ENCODE measurements at places on chromosomes 4 and X.
A peak's percentile ranks its signal among the peaks of the same experiment; 100 is the strongest.

DNA sequence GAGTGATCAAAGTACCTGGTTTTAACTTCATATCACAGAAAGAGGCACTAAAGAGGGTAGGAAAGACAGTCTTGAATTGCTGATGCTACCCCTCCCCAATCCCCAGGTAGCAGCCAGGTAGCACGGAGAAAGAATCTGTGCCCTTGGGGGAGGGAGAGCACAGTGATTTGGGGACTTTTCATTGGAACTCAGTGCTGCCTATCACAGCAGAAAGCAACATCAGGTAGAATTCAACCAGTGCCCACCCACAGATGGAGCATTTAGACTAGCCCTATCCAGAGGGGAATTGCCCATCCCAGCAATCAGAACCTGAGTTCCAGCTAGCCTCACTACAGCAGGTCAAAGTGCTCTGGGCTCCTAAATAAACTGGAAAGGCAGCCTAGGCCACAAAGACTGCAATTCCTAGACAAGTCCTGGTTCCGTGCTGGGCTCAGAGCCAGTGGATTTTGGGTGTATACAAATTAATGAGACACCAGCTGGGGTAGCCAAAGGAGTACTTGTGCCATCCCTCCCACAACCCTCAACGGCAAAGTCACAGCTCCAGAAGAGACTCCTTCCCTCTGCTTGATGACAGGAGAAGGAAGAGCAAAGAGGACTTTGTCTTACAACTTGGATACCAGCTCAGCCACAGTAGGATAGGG is 228.1 kb downstream of the THOC2 start:
- no peak for DNase-seq

- DNase-seq, result no peak
Measured at GRCh38 chr4:94536649-94537469, 85.1 kb downstream of the PDLIM5 start.

DNA sequence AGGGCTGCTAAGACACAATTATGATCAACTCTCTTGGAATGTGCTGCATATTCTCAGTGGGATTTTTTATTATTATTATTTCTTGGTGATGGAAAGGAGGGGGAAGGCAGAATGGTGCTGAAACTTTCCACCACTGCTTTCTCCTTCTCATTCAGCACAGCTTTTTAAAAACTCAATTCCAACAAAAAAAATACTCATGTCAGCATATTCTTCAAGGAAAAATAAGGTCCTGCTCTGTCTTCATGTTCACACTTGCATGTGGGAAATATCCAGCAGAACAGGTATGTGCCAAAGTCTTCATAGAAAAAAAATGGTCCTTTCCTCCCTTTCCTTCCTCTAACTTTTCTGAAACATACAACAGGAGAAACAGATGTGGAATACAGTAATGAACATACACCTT is 144.0 kb upstream of the ADAMTS3 start:
- no peak for DNase-seq

DNA sequence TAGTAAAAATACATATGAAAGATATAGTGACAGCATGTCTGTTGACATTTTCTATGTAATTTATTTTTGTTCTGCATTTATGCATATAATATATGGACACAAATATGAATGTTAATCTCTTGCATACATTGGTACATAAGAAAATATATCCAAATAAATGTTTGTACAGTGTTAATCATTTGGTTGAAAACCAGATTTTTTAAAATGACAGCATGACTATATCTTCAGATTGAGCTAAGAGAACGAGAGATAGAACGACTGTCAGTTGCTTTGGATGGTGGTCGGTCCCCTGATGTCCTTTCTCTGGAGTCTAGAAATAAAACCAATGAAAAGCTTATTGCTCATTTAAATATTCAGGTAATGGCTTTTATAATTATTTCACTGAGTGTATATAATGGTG is 15.3 kb downstream of the CEP135 start:
- no peak for DNase-seq

- no peak for DNase-seq
Measured at GRCh38 chr4:143549928-143550327, 36.4 kb downstream of the SMARCA5 start.

DNA sequence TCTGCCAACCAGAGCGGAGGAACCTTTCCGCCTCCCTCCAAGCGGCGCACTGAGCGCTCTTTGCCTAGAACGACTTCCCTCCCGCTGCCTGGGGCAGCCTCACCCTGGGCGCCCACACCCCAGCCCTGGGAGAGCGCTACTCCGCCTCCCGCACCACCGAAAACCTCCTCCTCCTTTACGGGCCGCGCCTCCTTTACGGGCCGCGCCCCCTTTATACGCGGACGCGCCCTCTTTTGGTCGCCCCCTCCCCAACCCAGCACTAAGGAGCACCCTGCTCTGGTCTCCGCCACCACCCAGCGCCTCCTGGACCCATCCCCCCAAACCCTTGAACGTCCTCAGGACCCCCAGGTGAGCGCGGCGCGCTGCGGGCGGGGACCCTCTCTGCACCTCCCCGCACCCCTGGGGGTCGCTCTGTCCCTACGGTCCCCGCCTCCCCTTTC is 586 bp upstream of the NSG1 start:
- no peak for DNase-seq

GRCh38 chr4:3168029-3168428 is 80.9 kb upstream of the MSANTD1 start:
- DNase-seq, result no peak

DNA sequence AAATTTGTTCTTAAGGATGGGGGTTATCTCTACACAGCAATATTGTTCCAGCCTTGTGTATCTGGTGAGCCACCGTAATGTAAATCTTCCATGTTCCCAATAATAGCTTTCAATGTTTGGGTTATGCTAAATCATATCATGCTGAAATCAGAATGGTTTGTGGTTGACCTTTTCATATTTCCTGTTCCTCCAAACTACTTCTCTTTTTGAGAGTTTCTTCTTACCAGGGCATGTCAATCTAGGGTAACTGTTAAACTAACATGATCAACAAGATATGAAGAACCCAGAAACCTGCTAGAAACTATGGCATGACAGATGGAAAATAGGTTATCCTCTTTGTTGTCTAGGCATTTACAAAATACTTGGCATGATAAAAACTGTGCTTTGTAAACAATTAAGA is 22.0 kb downstream of the TNMD start:
- DNase-seq, result no peak

- no peak for DNase-seq
Measured at GRCh38 chrX:70336767-70337166, 46.9 kb downstream of the KIF4A start.

DNA sequence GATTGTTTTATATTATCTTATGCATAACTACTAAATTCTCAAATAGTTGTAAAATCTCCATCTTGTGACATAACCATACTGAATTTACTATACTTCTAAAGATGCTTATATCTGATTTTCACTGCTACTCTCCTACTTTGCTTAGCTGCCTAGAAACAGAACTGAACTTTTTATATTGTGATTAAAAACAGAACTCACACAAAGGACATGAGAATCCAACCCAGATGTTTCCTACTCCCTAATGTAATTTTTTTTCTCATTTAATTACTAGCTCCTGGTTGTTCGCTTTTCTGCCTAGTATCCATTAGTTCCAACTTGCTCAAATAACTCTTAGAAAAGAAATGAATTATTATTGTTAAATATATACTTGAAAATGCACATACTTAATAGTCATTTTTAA is 283.5 kb upstream of the ACTRT1 start:
- no peak for DNase-seq

- peak; percentile 39 for DNase-seq
Measured at GRCh38 chrX:135974279-135974856, 580 bp upstream of the MMGT1 start.

GRCh38 chr4:76694056-76694455 is 203.9 kb downstream of the SOWAHB start:
- DNase-seq, result no peak

DNA sequence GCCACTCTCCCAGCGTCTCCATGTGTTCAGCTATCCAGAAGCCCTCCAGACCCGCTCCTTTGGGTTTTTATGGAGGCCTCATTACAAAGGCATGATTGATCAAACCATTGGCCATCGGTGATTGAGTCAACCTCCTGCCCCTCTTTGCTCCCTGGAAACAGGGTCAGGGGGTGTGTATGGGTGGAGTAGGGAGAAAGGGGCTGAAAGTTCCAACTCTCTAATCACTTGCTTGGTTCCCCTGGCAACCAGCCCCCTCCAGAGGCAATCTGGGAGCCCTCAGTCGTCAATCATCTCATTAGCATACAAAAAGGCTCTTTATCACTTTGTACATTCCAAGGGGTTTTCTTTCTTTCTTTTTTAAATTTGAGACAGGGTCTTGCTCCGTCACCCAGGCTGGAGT is 2.3 kb downstream of the TRIM2 start:
- DNase-seq, result no peak

DNA sequence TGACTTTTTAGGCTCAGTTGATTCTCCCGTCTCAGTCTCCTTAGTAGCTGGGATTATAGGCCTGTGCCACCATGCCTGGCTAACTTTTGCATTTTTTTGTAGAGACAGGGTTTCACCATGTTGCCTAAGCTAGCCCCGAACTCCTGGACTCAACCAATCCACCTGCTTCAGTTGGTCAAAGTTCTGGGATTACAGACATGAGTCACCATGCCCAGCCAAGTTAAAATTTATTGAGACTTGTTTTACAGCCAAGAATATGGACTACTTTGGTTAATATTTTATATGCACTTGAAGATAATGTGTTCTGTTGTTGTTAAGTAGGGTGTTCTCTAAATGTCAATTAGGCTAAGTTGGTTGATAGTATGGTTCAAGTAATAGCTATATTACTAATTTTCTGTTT is 58.7 kb downstream of the CYTL1 start:
- no peak for DNase-seq

DNA sequence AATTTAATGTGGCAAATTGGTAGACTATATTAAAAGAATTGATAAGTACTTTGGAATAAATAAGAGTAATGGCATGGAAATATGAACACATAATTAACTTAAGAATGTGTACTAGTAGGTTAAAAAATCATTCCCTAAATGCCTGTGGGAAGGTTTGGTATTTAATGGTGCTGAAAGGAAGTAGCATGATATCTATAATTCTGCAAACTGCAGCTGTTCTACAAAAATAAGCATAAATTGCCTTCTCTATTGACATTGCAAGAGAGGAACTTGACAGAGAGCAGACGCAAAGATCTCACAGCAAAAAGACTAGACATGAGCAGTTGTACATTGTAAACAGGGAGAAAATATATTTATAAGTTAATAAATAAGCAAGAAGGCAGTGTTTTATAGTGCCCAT is 752.5 kb upstream of the PCDH10 start:
- no peak for DNase-seq

DNA sequence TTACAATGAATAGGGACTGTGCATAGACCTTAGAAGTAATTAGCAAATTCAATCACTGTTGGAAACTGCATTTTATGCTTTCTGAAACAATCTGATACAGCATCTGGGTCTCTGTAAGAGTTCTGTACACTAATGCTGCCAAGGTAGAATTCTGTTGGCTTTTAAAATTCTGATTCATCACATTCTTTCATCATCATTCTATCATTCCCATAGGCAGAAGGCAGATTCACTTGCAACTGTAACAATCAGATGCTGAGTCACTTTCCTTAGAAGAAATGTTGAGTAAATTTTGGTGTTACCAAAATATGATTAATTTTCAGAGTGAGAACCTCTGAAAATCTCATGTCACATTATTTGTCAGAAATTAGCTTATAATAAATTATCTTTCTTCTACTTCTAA is 267.2 kb downstream of the MAPK10 start:
- no peak for DNase-seq

GRCh38 chr4:182207830-182208396 is 35.3 kb upstream of the TENM3 start:
- DNase-seq, result no peak

GRCh38 chrX:102976286-102976685 is 39.2 kb downstream of the RAB40AL start:
- no peak for DNase-seq

- DNase-seq, result no peak
Measured at GRCh38 chrX:154043003-154043763, 23.5 kb upstream of the IRAK1 start.

- no peak for DNase-seq
Measured at GRCh38 chr4:145380123-145380522, 101.5 kb upstream of the SMAD1 start.

GRCh38 chr4:57147335-57148060 is 37.3 kb upstream of the IGFBP7 start:
- no peak for DNase-seq
